Camera-type eye (tissue), 1 donor: ENCODE measurements at places on chromosomes 11 and 22. TPM values are rescaled to one million over a fixed set of nuclear protein-coding genes. Genes with fewer than 3 reads are reported as not detected.

MS4A3 gene
- 2.3 TPM for total RNA-seq

OR8A1 gene
- total RNA-seq: not detected

YDJC gene
- total RNA-seq: 9.2 TPM

TNNI2 gene
- 103 TPM for total RNA-seq

OR52H1 gene
- total RNA-seq: 0.66 TPM

MMP27 gene
- total RNA-seq: 1.2 TPM

DNAJB13 gene
- total RNA-seq: 1.0 TPM

PNPLA3 gene
- total RNA-seq: 47.3 TPM
